ENCODE measurements at places on chromosomes 16 and 17.

- no peak for DNase-seq
Measured at GRCh38 chr17:55601874-55602364, 90.7 kb upstream of the SMIM36 start.

- DNase-seq: peak; percentile 20
Measured at GRCh38 chr17:20116683-20117309, 107.6 kb downstream of the SPECC1 start.

DNA sequence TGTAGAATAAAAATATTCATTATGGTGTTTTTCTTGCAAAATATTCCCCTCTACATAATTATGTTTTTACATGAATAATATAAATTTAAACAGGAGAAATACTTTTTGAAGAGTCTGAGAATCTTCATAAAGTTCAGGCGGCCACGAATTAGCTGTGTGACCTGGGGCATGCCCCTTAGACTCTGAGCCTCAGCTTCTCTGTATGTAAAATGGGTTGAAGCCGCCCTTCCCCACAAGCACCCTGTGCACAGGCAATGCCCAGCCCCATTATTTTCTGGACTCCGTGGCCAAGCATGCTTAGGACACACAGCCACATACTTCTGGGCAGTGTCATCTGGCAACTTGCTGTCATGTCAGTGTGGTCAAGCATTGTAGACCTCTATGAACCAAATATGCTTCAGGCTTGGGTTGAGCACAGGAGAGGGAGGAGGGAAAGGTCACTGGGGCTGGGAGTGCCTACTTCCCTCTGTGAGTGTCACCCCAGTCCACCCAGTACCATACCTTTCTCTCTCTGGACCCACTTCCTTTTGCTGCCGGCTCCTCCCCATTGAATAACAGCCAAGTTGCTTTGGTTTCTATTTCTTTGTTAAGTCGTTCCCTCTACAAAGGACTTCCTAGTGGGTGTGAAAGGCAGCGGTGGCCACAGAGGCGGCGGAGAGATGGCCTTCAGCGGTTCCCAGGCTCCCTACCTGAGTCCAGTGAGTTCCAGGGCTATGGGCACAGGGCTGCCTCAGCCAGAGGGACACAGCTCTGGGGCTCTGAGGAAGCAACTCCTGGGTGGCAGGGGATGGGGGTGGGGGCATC lies at the start of gene LGALS9:
LGALS9 (plus strand) TSS at position 582 of the 804 bp plus-strand sequence; CDS start at position 660, 78 bp downstream.
- DNase-seq: peak; percentile 12

GRCh38 chr17:16150251-16150856 lies 65.0 kb downstream of the NCOR1 start:
- DNase-seq: no peak

DNA sequence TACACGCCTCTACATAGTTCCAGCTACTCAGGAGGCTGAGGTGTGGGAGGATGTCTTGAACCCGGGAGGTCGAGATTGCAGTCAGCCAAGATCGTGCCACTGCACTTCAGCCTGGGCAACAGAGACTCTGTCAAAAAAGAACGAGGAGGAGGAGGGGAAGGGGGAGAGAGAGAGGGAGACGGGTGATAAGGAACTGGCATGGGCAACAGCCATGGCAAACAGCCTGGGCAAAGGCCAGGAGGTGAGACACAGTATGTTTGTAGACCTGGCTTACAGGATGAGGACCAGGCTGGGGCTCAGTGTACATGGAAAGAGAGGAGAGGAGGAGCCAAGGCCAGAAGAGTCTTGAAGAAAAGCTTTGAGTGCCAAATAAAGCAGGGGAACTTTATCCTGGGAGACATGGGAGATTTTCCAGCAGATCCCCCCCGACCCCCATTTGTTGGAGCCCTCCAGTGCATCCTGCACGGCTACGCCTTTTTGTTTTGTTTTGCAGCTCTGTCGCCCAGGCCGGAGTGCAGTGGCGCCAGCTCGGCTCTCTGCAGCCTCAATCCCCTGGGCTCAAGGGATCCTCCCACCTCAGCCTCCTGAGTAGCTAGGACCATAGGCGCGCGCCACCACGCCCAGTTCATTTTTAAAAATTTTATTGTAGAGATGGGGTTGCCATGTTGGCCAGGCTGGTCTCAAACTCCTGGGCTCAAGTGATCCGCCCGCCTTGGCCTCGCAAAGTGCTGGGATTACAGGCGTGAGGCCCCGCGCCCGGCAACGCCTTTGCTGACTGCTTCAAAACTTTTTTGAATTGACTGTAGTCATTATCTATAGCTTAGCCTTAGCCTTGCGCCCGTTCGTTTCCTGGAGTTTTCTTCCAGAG lies 1.3 kb upstream of the ALKBH5 start:
- DNase-seq: no peak

DNA sequence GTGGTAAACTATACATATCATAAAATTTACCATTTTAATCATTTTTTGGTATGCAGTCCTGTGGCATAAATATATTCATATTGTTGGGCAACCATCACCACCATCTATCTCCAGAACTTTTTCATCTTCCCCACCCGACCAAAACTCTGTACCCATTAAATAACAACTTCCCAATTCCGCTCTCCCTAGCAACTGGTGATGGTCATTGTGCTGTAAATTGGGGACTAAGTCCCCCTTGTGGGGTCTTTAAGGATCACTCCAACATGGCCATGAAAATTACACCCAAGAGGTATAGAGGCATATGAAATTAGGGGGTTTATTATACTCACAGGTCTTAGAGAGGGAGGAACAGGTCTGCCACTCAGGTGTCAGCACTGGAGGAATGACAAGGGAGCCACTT lies 57.4 kb upstream of the NKD1 start:
- DNase-seq: no peak

- DNase-seq: no peak
Measured at GRCh38 chr16:51880776-51881175, 666.2 kb downstream of the TOX3 start.

- peak; percentile 89 for DNase-seq
Measured at GRCh38 chr17:30477083-30477773, at the start of gene GOSR1. GOSR1 (plus strand) TSS chr17:30477408; CDS start chr17:30477434, 26 bp downstream.

GRCh38 chr17:21511363-21512195 lies 135.4 kb downstream of the KCNJ12 start:
- peak; percentile 34 for DNase-seq

DNA sequence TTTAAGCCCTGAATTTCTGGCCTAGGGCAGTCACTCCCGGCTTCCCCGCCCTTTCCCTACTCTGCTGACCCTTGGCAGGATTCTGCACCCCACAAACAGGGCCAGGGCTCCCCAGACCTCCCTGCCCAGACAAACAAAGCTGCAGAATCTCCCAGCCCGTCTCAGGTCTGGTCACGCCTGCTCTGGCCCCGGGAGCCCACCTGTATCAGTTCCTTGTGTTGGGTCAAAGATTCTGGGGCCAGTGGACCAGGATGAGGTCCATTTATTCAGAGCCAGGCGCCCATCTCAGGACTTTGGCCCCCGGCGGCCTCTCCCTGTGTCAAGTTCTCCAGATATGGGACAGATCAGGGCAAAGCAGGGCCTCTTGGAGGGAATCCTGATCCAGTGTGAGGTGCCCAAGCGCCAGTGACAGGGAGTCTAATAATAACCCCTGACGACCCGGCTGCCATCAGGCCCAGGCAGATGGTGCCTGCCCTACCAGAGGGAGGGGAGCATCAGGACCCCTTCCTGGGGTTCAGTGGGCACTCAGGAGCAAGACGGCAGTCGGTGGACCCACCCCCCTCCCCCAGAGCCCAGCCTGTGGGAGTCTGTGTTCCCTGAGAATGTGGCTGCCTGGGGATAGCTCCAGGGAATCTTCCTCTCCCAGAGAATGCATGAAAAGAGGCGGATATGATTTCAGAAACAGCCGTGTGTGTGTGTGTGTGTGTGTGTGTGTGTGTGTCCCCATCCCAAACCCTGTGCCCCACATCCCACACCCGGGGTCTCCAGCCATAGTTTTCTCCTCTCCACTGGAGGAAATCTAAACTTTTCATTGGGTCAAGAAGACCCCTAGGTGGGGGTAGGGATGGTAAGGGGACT lies 1.3 kb downstream of the TTYH2 start:
- no peak for DNase-seq

DNA sequence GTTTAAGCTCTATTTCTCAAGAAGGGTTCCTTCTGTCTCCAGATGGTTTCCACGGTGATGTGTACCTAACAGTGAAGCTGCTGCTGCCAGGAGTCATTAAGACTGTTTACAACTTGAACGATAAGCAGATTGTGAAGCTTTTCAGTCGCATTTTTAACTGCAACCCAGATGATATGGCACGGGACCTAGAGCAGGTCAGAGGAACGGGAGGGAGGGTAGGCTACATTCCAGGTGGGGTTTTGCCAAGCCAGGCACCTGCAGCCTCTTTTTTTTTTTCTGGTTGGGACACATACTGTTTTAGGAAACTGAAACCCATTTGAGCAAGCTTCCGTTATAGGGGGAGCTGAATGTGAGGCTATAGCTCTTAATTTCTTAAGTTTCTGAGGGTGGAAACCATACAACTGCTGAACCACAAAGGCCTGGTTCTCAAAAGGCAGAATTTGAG lies 10.6 kb downstream of the LIG3 start:
- no peak for DNase-seq

GRCh38 chr16:14487579-14487978 lies 142.5 kb downstream of the PARN start:
- no peak for DNase-seq

DNA sequence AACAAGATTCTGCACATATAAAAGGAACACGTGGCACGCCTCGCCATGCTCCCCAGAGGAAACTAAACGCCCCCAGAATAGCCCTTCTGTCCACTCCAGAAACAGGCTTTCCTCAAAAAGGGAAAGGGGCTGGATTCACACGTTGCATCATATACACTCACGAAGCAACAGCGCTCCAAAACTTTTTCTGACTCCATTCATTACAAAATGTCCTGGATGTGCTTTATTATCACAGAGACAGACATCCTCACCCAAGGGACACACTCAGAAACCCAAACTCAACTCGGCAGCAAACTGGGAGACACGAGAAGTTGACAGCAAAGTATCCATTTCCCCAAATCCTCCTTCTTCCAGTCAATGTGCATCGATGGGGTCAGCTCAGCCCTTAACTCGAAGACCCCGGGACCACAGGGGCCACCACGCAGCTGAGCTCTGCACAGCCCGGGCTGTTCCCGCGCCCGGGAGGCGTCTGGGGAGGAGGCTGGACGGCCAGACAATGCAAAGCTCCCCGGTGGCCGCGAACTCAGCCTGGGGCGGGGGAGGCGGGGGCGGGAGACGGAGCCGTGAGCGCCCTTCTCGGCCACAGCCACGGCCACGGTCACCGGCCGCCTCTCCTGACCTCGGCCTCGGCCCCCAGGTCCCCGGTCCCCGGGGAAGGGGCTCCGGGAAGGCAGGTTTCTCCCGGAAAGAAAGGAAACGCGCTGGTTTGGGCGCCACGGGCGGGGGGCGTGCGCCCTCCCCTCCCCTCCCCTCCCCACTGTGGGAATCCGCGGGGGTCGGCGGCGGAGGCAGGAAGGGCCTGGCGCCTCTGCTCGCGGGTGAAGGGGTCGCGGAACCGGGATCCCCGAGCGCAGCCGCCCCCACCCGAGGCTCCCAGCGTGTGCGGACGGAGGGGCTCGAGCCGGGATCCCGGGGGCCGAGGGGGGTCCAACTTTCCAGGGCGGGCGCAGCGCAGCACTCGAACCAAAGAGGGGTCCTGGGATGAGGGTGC lies 1.2 kb downstream of the NXN start:
- no peak for DNase-seq

DNA sequence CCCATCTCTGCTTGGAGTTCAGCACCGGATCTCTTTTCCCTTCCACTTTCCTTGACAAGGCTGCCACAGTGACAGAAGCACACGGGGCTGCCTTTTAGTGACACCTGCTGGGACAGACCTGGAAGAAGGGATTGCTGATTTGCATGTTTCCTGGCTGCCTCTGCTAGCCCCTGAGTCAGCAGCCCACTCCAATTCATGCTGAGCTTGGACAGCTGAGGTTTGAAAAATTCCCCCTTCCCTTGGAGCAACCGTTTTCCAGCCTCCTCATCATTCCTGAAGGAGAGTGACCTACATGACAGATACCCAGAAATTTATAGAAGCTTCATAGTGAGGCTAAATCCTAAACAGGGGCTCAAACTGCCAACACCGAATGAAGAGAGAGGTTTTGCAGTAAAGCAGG lies 18.8 kb upstream of the RBL2 start:
- DNase-seq: no peak

- no peak for DNase-seq
Measured at GRCh38 chr16:14559809-14560241, 70.2 kb downstream of the PARN start.

GRCh38 chr17:48529683-48530009 lies 1.2 kb downstream of the HOXB1 start:
- no peak for DNase-seq

DNA sequence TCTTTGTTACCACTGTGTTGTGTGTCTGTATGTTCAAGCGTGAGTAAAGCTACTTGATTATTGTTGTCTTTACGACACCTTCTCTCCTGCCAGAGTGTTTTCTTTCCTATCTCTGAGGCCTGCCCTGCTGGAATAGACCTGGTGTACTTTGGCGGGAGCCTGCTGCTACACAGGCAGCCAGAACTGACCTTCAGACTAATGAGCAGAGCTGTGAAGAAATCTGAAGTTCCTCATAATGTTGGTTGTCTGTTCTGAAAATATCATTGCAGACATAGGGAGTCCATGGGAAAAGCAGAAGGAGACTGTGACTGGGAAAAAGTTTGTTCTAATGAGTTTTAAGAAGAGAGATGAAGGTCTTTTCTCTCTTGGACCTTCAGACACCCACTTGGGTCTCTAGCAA lies 9.8 kb downstream of the RHOT1 start:
- DNase-seq: no peak

- no peak for DNase-seq
Measured at GRCh38 chr17:42266918-42267766, 9.0 kb downstream of the STAT5B start.

GRCh38 chr17:45784293-45784740 lies at the start of gene CRHR1:
CRHR1 (plus strand) TSS chr17:45784320; CDS start chr17:45784545, 225 bp downstream.
- no peak for DNase-seq

GRCh38 chr17:27456681-27457359 lies 572 bp downstream of the KSR1 start:
- no peak for DNase-seq

GRCh38 chr16:72793017-72793416 lies 254.9 kb downstream of the ZFHX3 start:
- no peak for DNase-seq

GRCh38 chr17:80036715-80037477 lies 454 bp downstream of the CCDC40 start:
- DNase-seq: peak; percentile 15

Data from stimulated activated CD8-positive, alpha-beta memory T cell treated with anti-CD3 and anti-CD28 coated beads, Interleukin-15, amount 100 ng/mL, for 1 hour (primary cell).